ENCODE measurements at places on chromosomes 7 and 10. TPM values are rescaled to one million over a fixed set of nuclear protein-coding genes. Genes with fewer than 3 reads are reported as not detected.

Gene LIPM
- total RNA-seq = 0.11 TPM

Gene SMKR1
- total RNA-seq = 0.48 TPM

Gene SNCG
- 1.7 TPM for total RNA-seq

Gene TMEM270
- total RNA-seq = not detected

Gene CALML5
- total RNA-seq = 2.4 TPM

Gene INMT
- not detected for total RNA-seq

Gene NAT16
- total RNA-seq = not detected

Gene SPDYE1
- not detected for total RNA-seq

Gene EN2
- total RNA-seq = not detected

Gene C10orf143
- total RNA-seq = 1.1 TPM

Gene PTPN20
- 5.4 TPM for total RNA-seq

Gene TRIL
- total RNA-seq = not detected

Gene ZNF425
- total RNA-seq = 3.0 TPM

Gene NANOS1
- total RNA-seq = 0.78 TPM

Gene CFTR
- not detected for total RNA-seq

Gene HOXA6
- 3.4 TPM for total RNA-seq

Gene MSMB
- total RNA-seq = not detected

Gene SPDYE2
- total RNA-seq = not detected

All from foreskin keratinocyte (primary cell).